Stimulated activated CD4-positive, alpha-beta T cell treated with anti-CD3 and anti-CD28 coated beads, Interleukin-1b, Interleukin-23, amount 100 ng/mL, for 24 hours (primary cell): ENCODE measurements at places on chromosomes 3 and 15.

- DNase-seq: no peak
These were observed 13.7 kb upstream of the PARP6 start for GRCh38 chr15:72285927-72286516.

DNA sequence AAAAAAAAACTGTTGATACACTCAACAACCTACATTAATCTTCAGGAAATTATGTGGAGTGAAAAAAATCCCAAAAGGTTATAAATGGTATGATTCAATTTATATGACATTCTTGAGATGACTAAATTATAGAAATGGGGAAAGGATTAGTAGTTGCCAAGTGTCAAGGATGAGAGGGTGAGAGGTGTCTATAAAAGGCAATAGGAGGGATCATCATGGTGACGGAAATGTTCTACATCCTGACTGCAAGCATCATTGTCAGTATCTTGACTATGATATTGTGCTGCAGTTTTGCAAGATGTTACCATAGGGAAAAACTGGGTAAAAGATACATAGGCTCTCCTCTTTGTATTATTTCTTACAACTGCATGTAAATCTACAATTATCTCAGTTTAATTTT lies 125.6 kb downstream of the FRMD5 start:
- no peak for DNase-seq

- no peak for DNase-seq
These were observed 4.2 kb downstream of the PLXND1 start for GRCh38 chr3:129602309-129602708.

GRCh38 chr3:64074060-64074459 lies 50.8 kb upstream of the PSMD6 start:
- DNase-seq: no peak

GRCh38 chr3:155407331-155407730 lies 113.8 kb upstream of the STRIT1 start:
- DNase-seq: no peak

- DNase-seq: no peak
These were observed at the start of gene LMAN1L for GRCh38 chr15:74812533-74812932. TSS of gene LMAN1L (plus strand) at chr15:74812835. CDS start at chr15:74812855, 20 bp downstream.

DNA sequence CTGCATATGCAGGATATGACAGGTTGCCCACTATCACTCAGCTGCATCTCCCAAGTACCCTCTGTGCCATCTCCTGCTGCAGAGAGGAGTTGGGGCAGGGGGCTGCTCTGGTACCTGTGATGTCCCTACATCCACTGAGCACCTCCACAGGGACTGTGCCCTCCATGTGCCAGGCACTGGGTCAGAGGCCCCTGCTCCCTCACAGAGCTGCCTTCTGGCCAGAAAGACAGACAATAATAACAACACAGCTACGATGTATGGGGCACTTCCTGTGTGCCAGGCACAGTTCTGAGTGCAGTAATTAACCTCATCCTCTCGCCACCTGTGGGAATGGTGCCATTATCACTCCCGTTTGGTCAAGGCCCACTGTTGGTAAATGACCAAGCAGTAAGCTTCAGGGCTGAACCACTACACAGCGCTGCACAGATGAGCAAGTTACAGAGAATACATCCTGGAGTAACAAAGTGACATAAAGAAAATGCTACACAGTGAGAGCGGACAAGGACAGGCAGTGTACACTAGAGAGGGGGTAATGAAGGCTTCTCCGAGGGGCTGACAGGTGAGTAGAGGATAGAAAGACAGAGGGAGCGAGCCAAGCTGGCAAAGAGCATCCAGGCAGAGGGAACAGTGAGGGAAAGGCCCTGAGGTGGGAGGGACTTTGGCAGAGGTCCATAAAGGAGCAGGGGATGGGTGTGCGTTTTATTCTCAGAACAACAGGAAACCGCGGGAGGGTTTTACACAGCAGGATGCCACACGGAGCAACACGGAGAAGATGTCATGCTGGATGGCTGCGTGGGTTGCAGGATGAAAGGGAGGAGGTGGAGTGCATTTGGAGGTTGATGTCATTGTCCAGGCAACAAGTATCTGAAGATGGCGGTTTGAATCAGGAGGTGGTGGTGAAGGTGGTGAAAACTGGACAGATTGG lies 13.6 kb downstream of the WNT7A start:
- peak; percentile 21 for DNase-seq

- DNase-seq: no peak
These were observed 116.9 kb downstream of the SLC9A9 start for GRCh38 chr3:143731320-143731719.

GRCh38 chr3:134753999-134754742 lies 40.9 kb upstream of the EPHB1 start:
- no peak for DNase-seq

DNA sequence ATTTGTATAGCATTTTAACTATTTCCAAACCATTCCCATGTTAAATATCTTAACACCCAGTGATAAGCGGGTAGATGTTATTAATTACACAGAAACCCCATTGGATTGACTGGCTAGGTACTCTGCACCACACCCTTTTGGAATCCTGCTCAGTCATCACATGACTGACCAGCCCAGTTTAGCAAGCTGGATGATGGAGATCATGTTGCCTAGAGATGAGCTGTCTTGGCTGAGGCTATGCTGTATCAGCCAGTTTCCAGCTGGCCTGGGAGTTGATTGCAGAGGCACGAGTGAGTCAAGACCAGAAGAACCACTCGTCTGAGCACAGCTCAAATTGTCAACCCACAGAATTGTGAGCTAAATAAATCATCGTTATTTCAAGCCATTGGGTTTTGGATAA lies 124.6 kb downstream of the ZNF621 start:
- no peak for DNase-seq

DNA sequence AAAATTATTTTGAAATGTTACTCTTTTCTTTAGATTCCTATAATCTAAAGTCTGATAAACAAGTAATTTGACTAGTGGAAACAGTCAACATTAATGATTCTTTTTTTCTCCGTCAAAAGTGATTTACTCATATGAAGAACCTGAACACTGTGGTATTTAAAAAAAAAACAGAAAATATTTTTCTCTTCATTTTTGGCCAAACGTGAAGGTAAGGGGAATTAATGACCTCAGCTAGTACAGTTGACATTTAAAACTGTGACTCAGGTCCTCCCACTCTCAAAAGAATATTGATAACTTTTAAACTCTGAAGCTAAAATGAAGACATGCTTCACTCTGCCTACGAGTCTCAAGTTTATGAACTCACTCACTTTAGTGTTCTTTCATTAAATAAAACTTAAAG lies 34.5 kb downstream of the TIGIT start:
- no peak for DNase-seq

DNA sequence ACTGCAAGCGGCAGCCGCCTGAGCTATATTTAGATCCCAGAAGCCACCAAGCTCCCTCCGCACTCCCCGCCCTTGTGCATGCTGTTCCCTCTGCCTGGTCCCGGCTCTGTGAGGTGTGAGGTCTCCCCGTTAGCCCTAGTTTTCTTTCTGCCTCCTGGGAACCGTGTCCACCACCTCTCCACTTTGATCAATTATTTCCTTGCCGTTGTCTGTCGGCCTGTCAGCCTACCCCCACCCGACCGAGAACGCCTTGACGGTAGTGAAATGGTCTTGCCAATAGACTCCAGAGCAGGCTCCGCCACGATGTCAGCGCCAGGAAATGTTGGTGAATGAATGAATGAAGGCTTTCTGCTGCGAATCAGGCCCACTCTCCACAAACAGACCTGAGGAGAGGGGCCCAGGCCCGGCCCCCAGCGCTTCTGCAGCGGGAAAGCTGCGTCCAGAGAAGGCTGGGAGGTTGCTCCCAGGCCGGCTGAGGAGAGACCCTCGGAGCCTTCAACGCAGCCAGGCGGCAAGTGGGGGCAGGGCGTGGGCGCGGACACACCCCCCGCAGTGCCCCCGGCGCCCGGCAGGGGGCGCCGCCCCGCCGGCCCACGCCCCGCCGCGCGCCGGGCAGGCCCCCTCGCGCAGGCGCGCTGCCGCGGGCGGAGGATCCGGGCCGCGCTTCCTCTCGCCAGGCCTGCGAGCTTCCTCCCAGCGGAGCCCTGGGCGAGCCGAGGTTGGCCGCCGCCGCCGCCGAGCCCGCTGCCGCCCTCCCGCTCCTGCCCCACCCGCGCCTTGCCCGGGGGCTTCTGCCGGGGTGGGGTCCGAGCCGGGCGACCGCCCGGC lies at the start of gene CSK:
Gene CSK, plus strand, starts transcription at position 650 of the 828 bp plus-strand sequence. CDS start 16,218 bp downstream, outside the sequence.
- no peak for DNase-seq

DNA sequence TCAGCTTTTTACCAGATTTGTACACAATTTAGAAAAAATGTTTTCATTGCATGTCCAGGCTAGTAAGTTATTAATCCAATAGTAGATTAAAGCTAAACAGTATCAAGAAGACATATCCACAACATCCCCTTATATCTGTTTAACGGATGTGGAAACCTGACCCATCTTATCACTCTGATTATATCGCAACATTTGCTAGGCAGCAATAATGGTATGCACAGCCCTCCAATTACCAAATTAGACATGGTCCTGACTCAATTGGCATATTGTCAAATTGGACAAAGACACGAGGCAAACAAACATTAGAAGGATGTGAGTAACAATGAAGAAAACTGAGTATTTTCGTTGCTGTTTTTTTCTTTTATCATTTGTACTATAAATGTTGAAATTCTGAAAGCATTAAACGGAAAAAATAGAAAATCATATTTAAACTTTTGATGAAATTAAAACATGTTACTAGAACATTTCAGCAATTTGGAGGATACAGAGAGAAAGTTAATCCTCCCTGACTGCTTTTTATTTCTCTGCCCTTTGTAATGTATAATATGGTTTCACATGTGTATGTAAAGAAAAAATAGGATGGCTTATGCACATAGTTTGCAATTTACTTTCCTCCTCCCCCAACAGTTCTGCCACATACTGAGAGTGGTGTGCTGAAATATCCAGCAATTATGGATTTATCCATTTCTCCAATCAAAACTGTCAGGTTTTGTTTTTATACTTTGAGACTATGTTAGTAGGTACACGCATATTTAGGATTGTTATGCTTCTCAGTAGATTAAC lies 633.7 kb downstream of the ZIC1 start:
- no peak for DNase-seq

DNA sequence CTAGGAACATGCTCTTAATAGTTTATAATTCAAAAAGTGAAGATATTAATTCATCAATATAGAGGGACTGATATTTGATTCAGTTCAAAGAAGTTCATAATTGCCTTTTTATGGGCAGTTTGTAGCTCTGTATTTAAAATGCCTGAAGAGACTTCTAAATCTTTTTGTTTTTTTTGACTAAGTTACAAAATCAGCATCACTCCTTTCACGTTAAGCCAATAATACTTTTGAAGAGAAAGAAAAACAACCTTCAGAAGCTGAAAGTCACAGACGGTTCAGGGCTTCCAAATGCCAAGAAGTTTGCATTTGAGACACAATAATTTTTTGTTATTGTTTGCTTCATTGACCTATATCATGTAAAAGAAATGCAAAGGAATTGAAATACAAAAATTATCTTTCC lies 394.6 kb upstream of the NR2F2 start:
- no peak for DNase-seq

DNA sequence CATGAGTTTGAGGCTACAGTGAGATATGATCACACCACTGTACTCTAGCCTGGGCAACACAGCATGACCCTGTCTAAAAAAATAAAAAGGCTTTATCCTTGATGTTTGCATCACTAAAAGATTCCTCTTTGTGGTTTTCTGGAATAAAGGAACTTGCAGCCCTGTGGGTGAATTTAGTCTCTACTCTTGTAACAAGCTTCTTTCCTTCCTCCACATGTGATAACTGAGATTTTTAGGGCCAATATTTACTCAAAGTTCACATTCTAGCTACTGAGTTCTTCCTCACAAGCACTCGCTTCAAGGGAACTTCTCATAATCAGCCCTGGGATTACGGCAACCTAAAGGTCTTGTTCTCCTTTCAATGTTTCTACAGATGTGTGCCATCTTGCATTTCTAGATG lies 24.6 kb downstream of the COMMD2 start:
- no peak for DNase-seq

- DNase-seq: no peak
These were observed 27.7 kb downstream of the SRPRB start for GRCh38 chr3:133833267-133833666.

- no peak for DNase-seq
These were observed 15.7 kb upstream of the RTP1 start for GRCh38 chr3:187181454-187182170.

GRCh38 chr15:96595951-96596350 lies 265.5 kb downstream of the NR2F2 start:
- no peak for DNase-seq

- no peak for DNase-seq
These were observed 598.3 kb upstream of the BCHE start for GRCh38 chr3:166435469-166436057.

- DNase-seq: no peak
These were observed 381.2 kb downstream of the GABRB3 start for GRCh38 chr15:26391567-26392194.

GRCh38 chr15:37733628-37734027 lies 200.8 kb upstream of the TMCO5A start:
- no peak for DNase-seq

GRCh38 chr3:3127432-3128010 lies 781 bp downstream of the TRNT1 start:
- no peak for DNase-seq

GRCh38 chr15:39583596-39584265 lies 2.9 kb downstream of the THBS1 start:
- no peak for DNase-seq

- DNase-seq: no peak
These were observed 20.4 kb upstream of the ACTL6A start for GRCh38 chr3:179542375-179542774.

- DNase-seq: no peak
These were observed 162.7 kb downstream of the FGF12 start for GRCh38 chr3:192564611-192565010.

- no peak for DNase-seq
These were observed 465.4 kb downstream of the GBE1 start for GRCh38 chr3:81295906-81296577.

- DNase-seq: no peak
These were observed 128.4 kb downstream of the ASB7 start for GRCh38 chr15:100730655-100731266.

- DNase-seq: no peak
These were observed 22.2 kb downstream of the EPHB3 start for GRCh38 chr3:184583578-184584451.

GRCh38 chr15:94272251-94272898 lies 41.0 kb downstream of the MCTP2 start:
- no peak for DNase-seq

DNA sequence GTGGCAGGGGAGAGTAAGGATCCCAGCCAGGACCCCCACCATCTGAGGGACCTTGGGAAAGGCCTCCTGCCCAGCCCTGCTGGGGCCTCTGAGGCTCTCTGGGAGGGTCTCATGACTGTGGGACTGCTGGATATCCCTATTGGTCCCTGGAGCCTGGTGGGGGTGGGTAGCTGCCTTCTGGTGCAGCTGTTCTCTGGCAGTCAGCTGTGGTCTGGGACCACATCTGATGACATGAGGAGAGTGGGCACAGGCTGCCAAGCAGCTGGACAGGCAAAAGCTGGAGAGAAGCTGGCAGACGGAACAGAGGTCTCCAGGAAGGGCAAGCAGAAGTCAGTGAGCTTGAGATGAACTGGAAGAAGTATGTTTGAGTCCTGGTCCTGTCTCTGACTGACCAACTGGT lies 22.4 kb downstream of the PLEKHO2 start:
- no peak for DNase-seq

DNA sequence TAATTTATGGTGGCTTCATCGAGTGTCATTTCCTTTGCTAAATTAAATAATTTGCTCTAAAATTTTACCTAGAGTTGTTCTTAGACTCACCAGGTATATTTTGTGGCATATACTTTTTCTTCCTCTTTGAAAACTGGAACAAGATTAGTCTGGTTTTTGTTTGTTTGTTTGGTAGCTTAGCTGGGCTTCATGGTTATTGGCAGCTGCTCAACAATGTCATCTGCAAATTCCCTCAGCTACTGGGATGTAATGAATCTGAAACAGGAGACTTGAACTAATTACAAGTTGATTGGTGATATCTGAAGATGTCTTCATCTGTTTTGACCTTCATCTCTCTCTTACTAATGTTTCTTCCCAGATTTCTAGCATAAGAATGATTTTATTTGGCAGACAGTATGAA lies 270.5 kb upstream of the P2RY1 start:
- DNase-seq: no peak
